NCI-H187 (cell line): ENCODE measurements at places on chromosomes 5 and 9.

DNA sequence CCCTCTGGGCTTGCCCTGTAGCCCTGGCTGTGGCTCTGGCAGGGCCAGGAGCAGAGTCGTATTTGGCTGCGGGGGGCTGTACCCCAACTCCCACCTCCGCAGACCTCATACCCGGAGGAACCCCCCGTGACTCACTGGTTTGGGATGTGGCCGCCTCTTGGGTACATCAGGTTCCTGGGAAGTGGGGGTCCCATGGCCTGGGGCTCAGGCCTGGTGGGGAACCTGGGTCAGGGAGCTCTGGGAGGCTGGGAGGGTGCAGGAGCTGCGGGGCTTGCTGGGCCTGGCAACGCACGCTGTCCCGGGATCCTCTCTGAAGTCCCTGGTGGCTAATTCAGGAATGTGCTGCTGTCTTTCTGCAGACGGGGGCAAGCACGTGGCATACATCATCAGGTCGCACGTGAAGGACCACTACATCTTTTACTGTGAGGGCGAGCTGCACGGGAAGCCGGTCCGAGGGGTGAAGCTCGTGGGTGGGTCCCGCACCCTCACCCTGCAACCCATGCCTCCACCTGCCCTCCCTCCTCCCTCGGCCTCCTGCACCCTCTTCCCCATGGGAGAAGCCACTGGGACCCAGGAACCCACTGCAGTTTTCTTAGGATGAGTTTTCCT, 2.4 kb downstream of the LCN1 start:
- no peak for DNase-seq

- no peak for DNase-seq
These were observed 149.3 kb downstream of the MELK start for GRCh38 chr9:36721846-36722588.

DNA sequence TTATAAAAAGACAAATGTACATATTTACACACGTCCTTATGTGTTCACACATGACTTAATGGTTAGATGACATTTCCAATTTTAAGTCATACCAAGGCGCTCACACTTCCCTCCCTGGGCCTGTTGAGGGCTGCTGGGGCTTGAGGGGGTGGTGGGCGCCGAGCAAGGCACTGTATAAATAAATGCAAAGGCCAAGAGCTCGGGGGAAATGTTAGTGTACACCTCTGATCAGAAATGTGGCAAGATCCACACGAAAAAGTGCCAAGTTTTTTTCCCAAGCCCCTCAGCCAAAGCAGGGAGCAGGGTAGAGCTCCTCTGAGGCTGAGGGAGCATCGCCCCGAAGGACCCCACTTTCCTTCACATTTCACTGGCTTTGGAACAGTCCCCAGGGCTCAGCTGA, 7.5 kb downstream of the IRF1 start:
- no peak for DNase-seq

- DNase-seq: no peak
These were observed 15.4 kb downstream of the TRAF2 start for GRCh38 chr9:136901516-136902258.

DNA sequence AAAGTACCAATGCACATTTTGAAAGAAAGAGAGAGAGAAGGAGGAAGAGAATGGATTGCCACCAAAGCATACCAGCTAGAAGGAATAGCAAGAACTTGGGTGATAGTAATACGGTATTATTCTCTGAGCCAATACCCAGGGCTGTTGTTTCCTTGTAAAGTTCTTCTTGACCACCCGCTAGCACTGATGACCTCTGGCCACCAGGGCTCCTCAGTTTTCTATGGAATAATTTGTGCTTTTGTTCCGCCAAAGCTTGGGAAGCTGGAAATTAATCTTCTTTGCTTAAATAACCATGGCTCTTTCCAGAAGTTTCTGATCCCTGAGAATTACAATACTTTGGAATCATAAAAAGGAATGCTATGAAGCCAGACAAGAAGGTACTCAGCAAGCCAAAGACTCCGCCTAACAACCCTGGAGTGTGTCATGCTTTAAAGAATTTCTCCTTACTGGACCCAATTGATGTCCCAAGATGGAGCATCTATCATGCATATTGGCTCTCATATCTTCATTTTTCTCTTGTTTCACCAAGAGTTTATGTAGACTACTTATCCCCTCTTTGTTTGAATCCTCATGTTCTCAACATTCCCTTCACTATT, 29.8 kb downstream of the OR2K2 start:
- DNase-seq: no peak

DNA sequence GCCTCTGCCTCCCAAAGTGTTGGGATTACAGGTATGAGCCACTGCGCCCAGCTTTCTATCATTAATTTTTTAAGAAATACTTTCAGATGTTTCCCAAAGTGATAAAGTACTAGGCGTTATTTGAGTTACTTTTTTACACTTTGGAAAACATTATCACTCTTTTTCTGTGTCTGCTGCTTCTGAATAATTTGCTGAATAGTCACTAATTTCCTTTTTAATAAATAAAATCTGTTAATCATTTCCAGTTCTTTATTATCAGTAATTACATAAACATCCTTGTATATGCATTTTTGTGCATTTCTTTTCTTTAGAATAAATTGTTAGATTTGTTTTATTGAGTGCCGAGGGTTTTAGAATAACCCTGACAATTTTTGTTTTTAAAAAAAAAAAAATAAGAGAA, 48.6 kb downstream of the UHRF2 start:
- DNase-seq: no peak

- peak; percentile 71 for DNase-seq
These were observed 31.7 kb upstream of the PRXL2C start for GRCh38 chr9:96686638-96687335.

- DNase-seq: no peak
These were observed 25.2 kb downstream of the BICD2 start for GRCh38 chr9:92739346-92739970.

DNA sequence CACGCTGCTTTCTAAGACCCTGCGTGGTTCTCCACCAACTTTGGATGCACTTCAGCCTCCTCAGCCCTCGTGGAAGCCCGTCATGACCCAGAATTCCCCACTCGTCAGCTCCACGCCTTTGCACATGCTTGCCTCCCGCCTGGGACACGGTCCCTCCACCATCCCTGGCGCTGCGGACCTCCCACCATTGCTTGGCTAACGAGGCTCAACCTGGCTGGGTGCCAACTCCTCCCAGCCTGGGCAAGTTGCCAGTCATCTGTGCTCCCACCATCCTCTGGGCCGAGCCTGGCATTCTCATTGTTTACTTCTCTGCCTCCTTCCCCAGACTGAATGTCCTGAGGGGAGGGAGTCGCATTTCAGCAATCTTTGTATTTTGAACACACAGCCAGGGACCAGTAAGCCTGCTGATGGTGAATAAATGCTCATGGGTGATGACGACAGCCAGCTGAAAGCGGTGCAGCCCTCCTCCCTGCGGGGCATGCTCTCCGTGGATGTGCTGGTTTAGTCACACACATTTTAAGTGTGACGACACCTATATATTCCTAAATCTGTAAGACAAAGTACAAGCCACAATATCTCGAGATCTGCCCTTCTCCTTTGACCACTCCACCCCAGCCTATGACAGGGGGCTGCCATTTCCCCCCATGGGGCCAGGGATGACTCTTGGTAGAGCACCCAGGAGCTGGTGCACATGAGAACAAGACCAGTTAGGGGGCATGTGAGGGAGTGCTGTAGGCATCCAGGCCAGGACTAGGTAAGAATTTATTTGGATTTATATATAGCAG, 37.6 kb downstream of the ANKRD33B start:
- DNase-seq: peak; percentile 99

GRCh38 chr9:99736291-99736690, 85.4 kb upstream of the NR4A3 start:
- no peak for DNase-seq

DNA sequence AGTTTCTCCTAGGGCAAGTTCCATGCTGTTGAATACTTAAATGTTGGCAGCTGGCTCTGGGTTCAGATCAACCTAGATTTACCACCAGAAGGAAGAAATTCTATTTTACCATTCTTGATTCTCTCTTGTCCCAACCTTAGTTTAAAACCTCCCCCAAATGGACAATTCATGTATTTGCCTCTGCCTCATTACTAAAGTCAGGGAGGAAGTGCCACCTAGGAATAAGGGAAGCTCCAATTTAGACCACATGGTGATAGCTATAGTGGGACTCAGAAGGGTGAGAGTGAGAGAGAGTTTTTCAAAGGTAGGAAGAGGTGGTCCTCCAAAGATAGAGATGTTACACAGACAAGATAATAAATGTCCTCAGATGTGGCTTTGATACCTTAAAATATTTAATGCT, 53.4 kb upstream of the PAM start:
- DNase-seq: no peak

- no peak for DNase-seq
These were observed 66.2 kb downstream of the FOXD1 start for GRCh38 chr5:73382401-73382740.

DNA sequence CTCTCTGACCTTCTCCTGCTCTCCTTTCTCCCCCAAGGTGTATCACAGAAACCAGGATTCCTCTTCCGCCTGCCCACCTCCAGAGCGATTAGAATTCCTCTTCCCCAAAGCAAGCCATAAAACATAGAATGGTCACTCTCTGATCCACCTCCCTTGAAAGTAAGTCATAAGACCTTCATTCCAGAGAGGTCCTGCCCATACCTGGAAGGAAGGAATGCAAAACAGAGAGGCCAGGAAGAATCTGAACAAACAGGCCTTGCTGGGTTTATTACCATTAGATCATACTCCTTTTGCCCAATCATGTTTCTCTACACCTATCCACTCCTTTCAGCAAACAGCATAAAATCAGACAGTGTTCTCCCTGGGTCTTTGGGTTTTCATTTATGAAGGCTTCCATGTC, 21.0 kb downstream of the CDKL3 start:
- DNase-seq: no peak

DNA sequence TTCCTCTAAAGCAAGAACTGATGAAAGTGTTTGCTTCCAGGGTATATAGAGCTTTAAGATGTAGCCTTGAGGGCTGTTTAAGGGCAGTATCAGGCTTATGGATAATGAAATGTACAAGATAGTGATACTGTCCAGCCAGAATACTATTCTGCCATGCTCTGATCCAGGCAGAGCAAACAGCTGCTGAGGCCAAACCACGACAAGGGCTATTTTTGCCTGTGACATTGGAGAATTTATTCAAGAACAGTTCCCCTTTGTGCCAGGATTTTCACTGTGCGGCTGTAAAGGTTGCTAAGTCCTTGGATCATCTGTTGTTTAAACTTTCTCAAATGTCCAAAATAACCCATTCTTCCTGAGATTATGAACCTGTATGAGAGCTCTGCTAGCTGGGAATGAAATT, 70.4 kb downstream of the OTP start:
- DNase-seq: no peak

GRCh38 chr5:170223906-170224305, 8.9 kb upstream of the C5orf58 start:
- no peak for DNase-seq

- no peak for DNase-seq
These were observed 508 bp downstream of the MOCS2 start for GRCh38 chr5:53109056-53109442.

GRCh38 chr9:4862506-4863250, 69.9 kb downstream of the RCL1 start:
- DNase-seq: no peak

DNA sequence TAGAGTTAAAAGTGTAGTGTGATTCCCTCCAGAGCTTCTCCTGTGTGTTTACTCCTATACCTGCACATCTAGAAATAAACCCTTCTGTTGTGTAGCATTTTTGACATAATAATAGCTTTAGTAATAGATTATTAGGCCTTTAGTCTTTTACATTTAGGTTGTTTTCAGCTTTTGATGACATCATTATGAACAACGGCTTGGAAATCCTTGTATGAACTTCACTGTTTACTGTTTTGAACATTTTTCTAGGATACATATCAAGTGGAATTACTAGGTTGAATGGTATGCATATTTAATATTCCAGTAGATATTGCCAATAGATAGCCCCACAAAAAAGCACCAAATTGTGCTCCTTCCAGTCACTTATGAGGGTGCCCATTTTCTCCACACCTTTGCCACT, 174.0 kb downstream of the ARHGAP26 start:
- DNase-seq: no peak

DNA sequence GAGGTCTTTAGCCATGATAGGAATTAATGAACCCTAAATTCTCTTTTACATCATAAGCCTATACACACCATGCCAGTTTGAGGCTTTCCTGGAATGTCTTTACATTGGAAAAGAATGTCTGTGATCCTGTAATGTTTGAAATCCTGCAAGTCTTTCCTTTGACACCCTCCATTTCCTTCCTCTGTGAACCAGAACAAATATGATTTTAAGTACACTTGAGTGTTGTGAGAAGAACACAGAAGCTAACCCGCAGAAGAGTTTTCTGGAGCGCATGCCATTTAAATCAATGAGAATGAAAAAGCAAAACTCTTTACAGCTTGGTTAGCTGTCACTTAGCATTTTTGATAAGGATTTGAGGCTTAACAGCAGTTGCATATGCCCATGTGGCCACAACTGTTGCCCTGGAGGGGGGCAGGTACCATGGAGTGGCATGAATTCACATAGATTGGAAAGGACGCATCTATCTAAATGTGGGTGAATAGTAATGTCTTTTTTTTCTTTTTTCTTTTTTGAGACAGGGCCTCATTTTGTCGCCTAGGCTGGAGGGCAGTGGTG, 372.6 kb downstream of the KDM4C start:
- no peak for DNase-seq

DNA sequence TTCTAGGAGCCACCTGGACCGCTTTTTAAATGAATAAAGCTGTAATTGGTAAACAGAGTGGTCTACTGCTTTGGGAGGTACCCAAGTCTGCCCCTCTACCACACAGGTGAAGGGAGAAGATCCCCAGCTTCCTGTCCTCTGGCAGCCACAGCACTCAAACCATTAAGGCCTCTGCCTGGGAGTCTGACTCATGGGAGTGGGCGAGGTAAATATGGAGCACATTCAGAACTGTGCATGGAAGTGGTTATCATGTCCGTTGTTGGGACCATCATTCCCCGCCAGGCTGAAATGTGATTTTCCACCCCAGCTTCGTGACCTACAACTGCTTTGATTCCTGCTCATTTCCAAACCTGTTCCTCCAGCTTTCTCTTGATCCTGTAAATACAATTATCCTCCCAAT, 59.5 kb upstream of the ALDH1B1 start:
- DNase-seq: no peak

DNA sequence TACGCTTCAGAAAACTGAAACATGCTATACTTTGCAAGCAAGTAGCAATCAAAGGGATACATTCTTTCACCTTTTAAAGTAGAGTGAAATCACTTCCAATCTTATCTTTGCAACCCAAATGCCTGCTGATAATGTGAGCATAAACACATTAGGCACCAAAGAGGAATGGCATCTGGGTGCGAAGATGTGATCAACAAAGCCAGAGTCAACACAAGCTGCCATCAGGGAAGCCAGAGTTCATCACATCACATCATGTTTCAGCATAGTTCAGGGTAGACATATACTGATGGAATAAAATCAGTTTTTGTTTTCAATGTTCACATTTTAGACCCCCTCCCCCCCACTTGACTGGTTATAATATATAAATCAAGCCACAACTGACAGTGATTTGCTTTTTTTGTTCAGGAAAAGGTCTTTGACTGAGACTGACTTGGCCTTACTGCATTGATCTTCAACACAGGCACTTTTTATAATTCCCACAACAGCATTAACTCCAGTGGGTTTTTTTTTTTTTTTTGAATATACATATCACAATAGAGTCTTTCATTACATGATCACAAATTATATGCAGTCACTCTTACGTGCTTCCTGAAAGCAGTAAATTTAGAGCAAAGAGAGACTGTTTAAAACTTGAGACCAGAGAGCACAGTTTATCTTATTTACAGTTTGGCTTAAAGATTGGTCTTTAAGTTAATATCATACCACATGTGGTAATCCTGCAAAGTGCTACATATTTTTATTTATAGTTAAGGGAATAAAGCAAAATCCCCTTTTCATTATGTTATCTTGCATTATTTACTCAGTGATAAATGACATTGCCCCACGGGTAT, 20.3 kb downstream of the AOPEP start:
- DNase-seq: no peak

- no peak for DNase-seq
These were observed 722.6 kb downstream of the TLR4 start for GRCh38 chr9:118426772-118427171.
